ENCODE measurements at places on chromosomes 1 and 21.

DNA sequence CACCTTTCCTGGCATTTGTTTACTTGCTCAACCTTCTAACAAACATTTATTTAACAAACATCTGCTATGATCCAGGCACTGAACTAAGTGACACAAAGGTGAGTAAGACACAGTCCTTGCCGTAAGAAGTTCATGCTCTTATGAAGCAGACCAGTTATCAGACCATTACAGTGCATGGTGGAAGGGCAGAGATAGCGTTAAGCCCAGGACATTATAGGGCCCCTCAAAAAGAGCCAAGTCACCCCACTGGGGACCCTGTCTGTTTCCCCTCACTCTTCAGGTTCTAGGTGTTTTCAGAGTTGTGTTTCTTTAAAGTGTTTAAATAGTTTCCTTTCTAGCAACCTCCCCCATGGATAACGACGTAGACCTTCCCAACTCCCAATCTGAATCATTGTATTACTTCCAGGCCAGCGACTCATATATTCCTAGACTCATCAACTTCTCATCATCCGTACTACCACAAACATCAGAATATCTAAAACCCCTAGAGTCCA lies 39.3 kb downstream of the TCP10L start:
- no peak for DNase-seq

DNA sequence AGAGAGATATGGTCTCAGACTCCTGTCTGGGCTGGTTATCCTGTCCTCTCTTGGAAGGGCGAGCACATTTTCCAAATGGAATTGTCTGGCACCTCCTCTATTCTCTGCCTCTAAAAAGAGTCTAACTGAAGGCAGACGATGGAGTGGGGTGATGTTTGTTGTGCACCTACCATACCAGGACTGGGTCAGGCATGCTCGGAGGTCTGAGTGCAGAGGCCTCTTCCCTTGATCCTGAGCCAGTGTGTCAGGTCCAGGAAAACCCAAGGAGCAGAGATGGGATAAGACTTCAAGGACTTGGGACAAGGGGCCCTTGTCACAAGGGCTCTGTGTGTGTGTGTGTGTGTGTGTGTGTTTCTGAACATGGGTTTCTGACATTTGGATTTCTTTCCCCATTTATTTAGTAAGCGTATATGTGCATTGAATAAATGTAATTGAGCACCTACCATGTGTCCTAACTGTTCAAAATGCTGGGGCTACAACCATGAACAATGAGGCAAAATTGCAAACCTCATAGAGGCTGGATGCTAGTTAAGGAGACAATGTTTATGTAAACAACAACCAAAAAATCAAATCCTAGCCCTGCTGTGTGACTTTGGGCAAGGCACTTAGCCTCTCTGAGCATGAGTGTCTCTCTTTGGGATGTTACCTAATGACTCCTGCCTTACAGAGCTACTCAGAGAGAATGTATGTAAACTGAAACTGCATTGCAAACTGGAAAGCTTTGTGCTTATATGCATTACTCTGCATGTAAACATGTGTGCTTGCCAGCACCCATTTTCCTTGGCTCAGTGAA lies 276.3 kb downstream of the FOXD2 start:
- no peak for DNase-seq

GRCh38 chr1:184881941-184882913 lies 92.1 kb downstream of the NIBAN1 start:
- peak; percentile 32 for DNase-seq

- DNase-seq, result no peak
Observed at GRCh38 chr21:34198231-34199120, 125.1 kb downstream of the MRPS6 start.

- DNase-seq, result peak; percentile 28
Observed at GRCh38 chr1:37513795-37514349, 694 bp downstream of the MEAF6 start.

- DNase-seq, result no peak
Observed at GRCh38 chr1:98796049-98796448, 134.5 kb downstream of the SNX7 start.

- DNase-seq, result no peak
Observed at GRCh38 chr1:197041486-197042353, 25.3 kb downstream of the F13B start.

- DNase-seq, result no peak
Observed at GRCh38 chr1:183577897-183578465, 12.3 kb downstream of the NCF2 start.

GRCh38 chr1:63475761-63476160 lies 47.3 kb downstream of the ITGB3BP start:
- DNase-seq, result no peak

DNA sequence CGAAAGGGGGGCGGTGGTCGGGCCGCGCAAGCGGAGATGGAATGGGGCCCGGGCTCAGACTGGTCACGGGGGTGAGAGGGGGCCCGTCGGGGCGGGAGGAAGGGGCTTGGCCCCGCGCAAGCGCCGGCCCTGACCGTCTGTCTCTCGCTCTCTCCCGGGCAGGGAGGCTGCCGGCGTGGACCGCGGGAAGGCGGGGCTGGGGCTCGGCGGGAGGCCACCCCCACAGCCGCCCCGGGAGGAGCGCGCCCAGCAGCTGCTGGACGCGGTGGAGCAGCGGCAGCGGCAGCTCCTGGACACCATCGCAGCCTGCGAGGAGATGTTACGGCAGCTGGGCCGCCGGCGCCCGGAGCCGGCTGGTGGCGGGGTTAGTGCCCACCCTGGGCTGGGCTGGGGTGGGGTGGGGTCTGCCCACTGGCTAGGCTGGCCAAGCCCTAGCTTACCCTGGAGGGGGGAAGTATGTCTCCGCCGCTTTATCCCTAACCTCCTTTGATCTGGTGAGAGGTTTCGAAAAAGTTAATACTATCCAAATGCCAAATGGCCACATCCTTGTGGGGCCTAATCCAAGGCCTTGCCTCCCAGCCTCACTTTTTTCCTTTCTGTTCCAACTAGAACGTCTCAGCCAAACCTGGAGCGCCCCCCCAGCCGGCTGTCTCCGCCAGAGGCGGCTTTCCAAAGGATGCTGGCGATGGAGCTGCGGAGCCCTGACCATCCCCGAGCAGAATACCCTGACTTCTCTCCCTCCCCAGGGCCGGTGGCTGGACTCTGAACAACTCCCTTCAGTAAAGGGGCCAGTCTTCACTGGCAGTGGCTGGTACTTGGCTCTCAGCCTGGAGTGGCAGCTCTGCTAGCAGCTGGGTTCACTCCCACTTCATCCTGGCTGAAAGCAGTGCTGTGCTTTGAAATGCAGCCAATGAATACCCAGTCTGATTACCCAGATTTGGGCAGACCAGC lies 636 bp upstream of the YRDC start:
- peak; percentile 85 for DNase-seq

All from femur (tissue), 1 donor.